Activated CD4-positive, alpha-beta memory T cell treated with anti-CD3 and anti-CD28 coated beads for 36 hours (primary cell): ENCODE measurements at places on chromosomes 1 and 21. TPM values are rescaled to one million over a fixed set of nuclear protein-coding genes. Genes with fewer than 3 reads are reported as not detected.

- DNase-seq = no peak
Observed at GRCh38 chr1:168467452-168467851, 76.3 kb downstream of the XCL2 start.

GRCh38 chr1:228918335-228918734, 183.1 kb downstream of the RHOU start:
- no peak for DNase-seq

Gene CA6
- total RNA-seq = 0.26 TPM

DNA sequence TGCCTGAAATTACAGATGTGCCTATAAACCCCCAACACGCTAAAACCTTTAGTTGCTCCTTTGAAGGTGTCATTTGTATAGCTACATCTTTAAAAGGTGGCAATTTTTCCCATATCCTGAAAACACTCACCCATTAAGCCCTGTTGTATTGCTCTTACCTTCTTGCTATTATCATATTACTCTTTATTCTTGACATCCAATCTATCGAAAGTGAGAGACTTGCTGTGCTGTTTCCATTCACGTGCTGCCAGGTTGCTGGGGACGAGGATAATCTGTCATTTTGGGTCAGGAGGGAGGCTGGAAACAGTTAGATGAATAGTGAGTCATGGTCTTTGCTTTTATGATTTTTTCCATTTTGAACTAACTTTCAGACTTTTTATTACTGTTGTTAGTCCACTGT, 213.0 kb upstream of the PRMT6 start:
- no peak for DNase-seq

GRCh38 chr1:24989082-24989481, 59.0 kb upstream of the RUNX3 start:
- no peak for DNase-seq

GRCh38 chr1:94279038-94279437, 41.7 kb upstream of the ARHGAP29 start:
- DNase-seq = no peak

DNA sequence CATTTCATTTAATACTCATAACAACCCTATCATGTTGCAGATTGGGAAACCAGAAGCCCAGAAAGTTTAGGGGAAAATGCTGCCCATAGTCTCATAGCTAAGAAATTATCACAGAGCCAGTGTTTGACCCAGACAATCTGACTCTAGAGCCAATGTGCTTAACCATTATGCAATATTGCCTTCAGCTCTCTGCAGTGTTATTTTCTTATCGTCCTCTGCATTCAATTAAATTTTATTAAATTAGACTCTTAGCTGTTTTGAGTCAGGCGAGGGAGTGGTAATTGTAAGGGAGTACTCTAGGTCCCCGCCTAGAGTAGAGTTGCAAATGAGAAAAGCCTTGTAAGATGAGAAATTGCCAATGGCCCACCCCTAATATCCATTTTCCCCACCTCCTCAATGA, 191.1 kb downstream of the TTLL7 start:
- no peak for DNase-seq

DNA sequence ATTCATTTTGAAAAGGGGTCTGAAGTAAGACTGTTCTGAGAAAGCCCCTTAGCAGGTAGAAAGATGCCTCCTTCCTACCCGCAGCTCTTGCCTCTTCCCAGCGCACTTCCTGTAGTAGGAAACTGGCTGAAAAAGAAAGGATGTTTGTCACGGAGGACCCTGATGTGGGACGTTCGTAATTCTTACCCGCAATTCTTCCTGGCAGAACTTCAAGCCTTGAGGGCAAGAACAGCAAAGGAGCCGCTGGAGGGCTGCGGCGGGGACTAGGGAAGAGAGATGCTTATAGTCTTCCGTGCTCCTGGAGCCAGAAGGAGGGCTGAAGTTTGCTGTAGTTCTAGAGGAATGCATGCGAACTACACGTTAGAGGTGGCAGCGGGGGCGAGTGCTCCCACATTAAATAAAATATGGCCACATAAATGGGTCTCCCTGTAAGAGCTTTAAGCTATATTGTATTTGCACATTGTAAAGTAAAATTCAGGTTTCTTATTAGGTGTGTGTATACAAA, 6.3 kb downstream of the C1orf53 start:
- no peak for DNase-seq

DNA sequence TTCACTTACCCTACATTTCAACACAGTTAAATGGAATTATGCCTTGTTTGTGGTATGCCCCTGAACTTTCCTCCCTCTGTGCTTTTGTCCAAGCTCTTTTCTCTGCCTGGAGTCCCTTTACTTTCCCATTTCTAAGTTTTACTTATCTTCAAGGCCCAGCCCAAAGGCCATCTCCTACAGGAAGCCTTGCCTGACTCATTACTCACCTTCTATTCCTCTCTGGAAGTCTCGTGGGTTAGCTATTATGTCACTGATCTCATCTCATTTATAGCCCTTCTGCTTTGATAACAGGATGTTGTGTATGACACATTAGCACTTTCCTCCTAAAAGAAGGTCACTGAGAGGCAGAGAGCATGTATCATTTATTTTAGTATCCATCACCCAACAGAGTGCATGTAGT, 78.8 kb upstream of the CD1D start:
- no peak for DNase-seq

DNA sequence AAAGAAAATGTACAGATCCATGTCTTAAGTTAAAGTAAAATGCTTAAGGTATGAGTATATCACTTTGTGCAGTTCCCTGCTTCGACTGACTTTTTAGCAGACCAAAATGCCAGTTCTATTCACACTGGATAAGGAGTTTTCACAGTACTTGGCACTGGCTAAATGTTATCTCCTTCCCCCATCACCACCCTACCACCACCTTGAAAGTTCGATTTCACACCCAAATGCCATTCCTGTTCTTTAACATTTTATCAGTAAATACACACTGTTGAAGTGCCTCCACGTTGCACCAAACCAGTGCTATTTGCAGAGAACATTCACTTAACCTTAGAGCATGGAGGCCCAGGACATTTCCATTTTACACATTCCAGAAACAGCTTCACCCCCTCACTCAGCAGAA, 100.0 kb downstream of the URB2 start:
- DNase-seq = no peak

- peak; percentile 70 for DNase-seq
Observed at GRCh38 chr1:42931108-42931539, 27.5 kb downstream of the SLC2A1 start.

DNA sequence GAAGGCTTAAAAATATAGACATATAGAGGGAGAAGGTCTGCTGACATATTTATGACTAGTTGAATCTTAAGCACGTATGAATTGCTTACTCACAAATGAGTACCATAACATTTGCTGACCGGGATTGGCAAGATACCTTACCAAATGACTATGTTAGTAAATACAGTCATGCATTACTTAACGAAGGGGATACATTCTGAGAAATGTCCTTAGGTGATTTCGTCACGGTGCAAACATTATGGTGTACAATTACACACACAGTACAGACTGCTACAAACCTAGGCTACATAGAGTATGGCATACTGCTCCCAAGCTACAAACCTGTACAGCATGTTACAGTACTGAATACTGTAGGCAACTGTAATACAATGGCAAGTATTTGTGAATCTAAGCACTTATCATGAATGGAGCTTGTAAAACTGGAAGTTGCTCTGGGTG, 19.4 kb upstream of the UBE2U start:
- no peak for DNase-seq

GRCh38 chr21:35204850-35205541, 155.9 kb upstream of the RUNX1 start:
- DNase-seq = no peak

Gene KCNC4
- 15.1 TPM for total RNA-seq

GRCh38 chr1:12620488-12620865, 2.5 kb upstream of the DHRS3 start:
- DNase-seq = peak; percentile 64

DNA sequence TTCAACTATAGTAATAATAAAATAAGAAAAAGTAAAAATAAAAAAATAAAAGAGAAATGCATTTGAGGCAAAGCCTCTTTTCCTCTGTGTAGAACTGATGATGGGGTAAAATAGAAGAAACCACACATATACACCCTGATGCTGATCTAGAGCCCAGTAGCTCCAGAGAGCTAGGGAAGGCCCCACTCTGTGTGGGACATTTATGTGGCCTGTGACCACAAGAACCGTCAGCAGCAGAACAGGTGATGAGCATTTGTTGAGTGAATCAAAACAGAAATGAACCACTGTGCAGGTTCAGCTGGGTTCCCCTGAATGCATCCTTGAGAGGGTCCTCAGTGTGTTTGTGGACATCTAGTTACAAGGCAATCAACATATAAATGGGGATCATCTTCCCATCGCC, 221.8 kb upstream of the HOOK1 start:
- no peak for DNase-seq

GRCh38 chr1:228415853-228416216, 826 bp downstream of the TRIM17 start:
- DNase-seq = no peak

GRCh38 chr1:94544706-94545490, 3.3 kb upstream of the F3 start:
- no peak for DNase-seq

GRCh38 chr21:25885880-25886279, 151.1 kb downstream of the GABPA start:
- no peak for DNase-seq

DNA sequence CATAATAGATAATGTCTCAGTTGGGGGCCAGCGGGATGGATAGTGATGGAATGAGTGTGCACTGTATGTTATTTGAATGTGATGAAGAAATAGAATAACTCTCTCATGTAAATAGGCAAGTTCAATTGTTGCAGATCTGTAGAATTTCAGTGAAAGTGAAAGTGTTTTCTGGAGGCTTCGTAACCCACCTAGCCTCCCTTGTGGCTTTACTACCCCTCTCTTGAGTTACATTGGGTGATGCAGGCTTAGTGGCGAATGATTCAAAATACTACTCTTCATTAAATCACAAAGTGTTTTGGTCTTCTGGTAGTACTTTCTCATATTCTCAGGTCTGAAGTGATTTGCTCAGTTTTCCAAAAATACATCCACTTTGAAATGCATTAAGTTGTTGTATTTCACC, 411.9 kb downstream of the ZP4 start:
- DNase-seq = no peak

DNA sequence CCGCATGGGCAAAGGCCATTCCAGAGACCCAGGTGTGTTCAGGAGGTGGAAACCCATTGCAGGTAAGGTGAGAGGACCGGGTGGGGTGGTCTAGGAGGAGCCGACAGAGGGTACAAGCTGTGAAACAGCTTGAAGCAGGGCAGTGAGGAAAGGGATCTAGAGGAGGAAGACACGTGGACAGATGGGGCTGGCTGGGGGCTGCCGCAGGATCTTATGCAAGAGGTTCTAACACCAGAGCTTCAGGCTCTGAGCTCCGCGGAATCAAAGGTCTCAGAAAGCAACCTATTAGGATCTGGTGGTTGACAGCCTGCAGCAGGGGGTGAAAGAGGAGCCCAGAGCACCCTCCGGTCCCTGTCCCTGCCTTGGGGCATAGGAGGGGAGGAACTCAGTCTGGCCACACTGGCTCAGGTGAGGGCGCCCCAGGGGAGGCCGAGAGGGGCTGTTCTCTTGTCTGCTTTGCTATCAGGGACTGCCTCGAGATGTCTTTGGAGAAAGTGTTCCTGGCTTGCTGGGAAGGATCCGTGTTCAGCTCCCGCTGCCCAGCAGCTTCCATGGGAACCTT, 1.9 kb downstream of the TFF1 start:
- DNase-seq = no peak

GRCh38 chr1:2795926-2796325, 5.6 kb downstream of the TTC34 start:
- DNase-seq = no peak

Gene SPATA21
- not detected for total RNA-seq

GRCh38 chr21:44297525-44298290, 2.1 kb upstream of the PFKL start:
- peak; percentile 88 for DNase-seq

DNA sequence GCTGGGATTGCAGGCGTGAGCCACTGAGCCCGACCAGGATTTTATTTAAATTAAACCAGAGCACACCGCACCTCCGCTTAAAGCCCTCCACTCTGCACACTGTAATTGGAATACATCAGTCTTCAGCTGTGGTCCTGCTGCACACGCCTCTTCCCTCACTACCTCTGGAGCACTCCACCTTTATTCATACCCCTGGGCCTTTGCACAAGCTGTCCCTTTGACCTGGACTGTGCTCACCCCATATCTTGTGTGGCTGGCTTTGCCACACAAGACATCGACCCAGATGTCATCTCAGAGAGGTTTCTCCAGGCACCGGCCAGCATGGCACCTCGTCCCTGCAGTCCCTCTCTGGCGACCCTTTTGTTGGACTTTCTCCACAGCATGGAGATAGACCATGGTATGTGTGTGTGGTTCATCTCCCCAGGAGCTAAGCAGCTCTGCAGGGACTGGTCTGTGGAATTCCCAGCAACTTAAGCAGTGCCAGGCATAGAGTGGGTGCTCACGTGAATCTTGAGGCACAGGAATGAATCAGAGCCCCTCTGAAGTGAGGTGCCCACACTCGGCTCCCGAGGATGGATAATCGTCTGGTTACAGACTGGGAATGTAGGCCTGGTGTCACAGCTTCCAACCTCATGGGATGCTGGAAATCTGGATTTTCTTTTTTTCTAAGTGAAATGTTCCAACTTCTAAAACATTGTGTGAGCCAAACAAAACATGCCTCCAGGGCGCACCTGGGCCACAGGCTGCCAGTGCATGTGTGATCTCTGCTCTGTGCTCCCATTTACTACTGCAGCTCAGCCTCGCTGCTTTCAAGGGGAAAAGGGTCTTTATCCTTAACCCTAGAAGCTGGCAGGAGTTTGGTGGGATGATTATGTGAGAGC, 61.9 kb downstream of the EVA1C start:
- no peak for DNase-seq

Gene TMEM39B
- 18.9 TPM for total RNA-seq

Gene OLFM3
- not detected for total RNA-seq

Gene FALEC
- total RNA-seq = not detected

Gene NR1I3
- total RNA-seq = not detected

GRCh38 chr21:31457675-31458074, 113.6 kb upstream of the TIAM1 start:
- no peak for DNase-seq

GRCh38 chr1:6257541-6258069, 3.3 kb downstream of the GPR153 start:
- DNase-seq = no peak

Gene GJA9
- not detected for total RNA-seq

GRCh38 chr1:117735045-117735992, 129.5 kb downstream of the TENT5C start:
- DNase-seq = peak; percentile 55
